GM12864 (cell line): ENCODE measurements at places on chromosomes 2 and 18.

- no peak for DNase-seq
These were observed 24.7 kb upstream of the KCNG2 start for GRCh38 chr18:79772865-79773696.

DNA sequence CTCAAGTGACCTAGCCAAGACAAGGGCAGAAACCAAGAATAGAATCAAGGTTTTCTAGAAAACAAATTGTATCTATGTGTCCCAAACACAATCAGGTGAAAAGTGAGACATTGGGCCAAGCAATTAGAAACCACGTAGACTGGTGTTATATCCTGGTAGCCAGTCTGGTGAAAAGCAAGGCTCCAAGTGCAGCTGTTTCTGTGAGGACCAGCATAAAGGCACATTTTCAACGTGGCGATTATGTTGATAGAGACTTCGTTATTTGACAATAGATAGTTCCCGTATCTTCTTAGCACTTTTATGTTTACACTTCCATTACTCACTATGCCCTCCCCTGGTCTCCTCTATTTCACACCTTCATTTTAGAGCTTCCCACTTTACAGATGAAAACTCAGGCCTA, 103.2 kb upstream of the ZFP36L2 start:
- no peak for DNase-seq

- DNase-seq: no peak
These were observed 2.0 kb downstream of the PHLPP1 start for GRCh38 chr18:62717169-62717924.

DNA sequence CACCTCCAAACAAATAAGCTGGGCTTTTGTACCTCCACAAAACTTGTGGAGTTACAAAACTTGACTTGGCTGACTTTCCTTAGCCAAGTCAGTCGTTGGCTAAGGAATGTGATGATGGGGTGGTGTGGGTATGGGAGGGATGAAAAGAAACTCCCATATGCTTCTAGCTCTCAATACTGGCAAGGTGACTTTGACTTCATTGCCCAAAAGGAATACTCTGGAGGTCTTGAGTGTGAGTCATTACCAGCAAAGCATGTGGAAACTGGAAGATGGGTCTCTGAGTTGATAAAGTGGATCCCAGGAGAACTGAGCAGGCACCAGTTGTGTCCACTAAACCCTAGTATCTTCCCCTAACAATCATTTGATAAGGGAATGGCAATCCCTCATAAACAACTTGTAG, 226.7 kb downstream of the GULP1 start:
- DNase-seq: no peak

GRCh38 chr2:186721956-186722355, 28.1 kb downstream of the FAM171B start:
- DNase-seq: no peak

GRCh38 chr2:6069381-6069780, 377.2 kb downstream of the SOX11 start:
- DNase-seq: no peak

- DNase-seq: no peak
These were observed 4.6 kb downstream of the HOXD1 start for GRCh38 chr2:176193048-176193447.

DNA sequence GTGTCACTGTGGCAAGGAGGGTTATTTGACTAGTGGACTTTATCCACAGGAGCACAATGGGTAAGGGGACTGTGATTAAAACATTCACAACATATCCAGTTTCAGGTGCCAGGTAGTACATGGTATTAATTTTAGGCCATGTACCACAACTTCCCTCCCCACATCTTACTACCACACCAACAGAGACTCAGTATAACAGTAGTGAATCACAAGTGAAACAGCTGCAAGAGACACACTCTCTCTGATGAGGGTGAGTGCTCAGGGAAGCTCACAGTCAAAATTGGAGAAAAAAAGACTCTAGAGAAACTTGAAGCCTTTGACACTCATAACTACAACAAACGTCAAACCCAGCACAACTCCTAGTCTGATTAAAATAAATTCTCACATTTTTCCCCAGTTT, 367.6 kb upstream of the GYPC start:
- DNase-seq: no peak

- no peak for DNase-seq
These were observed 50.1 kb downstream of the THOC1 start for GRCh38 chr18:217532-218336.

DNA sequence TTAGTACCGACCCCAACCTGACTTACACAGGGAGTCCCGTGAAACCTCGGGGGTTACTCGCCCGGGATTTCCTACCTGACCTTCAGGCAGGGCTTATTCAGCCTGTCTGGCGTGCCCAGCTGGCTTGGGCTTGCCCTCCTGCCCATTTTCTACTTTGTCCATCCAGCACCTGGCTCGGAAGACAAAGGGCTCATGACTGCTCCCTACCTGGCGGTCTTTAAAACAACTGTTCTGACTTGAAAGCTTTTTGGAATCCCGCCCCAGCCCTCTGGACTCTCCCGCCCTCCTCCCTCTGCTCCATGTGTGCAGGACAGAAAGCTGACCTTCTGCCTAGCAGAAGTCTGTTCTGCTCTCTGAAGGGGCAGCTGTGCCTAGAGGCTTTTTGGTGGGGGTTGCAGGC, 43.1 kb downstream of the ACKR3 start:
- DNase-seq: no peak

DNA sequence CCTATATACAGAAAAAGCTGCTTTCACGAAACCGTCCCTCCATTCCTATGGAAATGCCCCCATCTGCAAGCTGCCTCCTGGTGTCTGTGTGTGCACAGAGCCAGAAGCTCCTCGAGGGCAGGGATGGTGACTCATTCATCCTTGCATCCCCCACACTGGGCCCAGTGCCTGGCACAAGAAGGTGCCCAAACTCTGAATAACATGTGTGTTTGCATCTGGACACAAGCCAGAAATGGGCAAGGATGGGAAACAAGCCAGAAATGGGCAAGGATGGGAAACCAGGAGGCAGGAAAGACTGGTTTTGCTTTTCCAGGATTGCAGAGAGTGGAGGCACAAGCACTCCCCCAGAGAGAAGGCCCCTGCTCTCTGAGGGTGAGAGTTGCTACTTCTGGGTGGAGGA, 313.9 kb downstream of the CELF4 start:
- DNase-seq: no peak

GRCh38 chr2:65098741-65099140, 31.2 kb downstream of the RAB1A start:
- DNase-seq: no peak

- DNase-seq: no peak
These were observed 19.2 kb downstream of the RNMT start for GRCh38 chr18:13745696-13746095.

DNA sequence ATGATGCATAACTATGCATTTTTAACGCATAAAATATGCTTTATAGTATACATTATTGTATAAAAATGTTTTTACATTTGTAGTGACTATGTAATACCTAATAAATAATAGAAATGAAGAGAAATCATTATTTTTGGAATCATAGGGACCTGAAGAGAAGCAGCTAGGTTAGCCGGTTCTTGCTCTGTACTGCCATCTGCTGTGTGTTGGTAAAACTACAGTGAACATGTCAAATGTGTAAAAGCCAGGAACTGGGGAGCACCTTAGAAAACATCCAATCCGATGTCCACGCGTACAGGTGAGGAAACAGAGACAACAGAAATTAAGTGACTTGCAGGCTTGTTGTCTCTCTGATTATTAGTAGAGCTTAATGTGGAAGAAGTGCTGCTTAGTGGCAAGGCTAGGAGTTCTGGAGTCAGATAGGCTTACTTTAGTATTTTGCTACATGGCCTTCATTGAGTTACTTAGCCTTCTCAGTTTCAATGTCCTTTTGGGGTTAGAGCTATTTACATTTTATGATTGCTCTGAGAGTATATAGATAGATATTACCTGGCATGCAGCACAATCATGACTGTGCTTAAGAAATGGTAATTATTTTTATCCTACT, 386.5 kb downstream of the DLGAP1 start:
- peak; percentile 5 for DNase-seq

DNA sequence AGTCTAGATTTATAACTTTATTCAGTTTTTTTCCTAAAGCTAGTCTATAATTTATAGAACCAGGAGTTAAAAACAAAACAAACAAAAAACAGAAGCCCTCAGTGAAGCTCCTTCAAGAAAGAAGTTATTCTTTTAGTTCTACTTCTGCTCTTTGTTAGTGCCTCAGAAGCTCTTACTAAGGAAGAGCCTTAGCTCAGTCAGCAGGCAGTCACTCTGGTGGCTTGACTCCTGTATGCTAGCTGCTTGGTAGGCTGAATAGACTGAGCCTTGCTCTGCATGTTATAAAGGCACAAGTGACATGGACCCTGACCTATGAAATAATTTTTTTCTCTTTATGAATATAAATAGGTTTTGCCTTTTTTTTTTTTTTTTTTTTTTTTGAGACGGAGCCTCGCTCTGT, 24.8 kb downstream of the NCOA1 start:
- DNase-seq: no peak

DNA sequence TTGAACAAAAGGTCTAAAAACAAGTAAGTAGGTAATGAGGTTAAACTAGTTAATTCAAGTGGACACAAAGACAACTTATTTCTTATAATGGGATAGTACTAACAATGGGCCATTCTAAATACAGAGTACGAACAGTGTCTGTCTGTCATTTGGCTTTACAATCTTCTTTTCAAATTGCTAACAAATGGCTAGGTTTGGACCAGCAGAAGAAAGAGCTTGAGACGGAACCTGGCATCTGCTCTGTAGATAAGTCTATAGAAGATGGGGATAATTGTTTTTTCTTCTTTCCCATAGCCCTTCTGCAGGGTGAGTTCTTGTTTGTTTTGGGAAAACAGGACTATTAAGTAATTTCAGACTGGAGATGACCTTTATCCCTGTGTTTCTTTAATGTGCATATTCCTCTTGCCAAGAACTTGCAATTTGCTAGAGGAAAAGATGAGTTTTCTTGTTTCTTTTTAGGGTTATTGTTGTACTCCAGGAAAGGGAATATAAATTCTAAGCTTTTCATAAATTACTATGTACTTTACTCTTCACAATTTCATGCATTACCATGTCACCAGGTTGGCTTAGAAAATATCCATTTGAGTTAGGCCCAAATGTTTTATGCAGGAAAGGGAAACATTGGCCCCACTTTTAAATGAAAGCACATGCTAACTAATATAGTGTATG, 500.5 kb upstream of the SYT4 start:
- DNase-seq: no peak

- DNase-seq: no peak
These were observed 542.5 kb downstream of the SUCLG1 start for GRCh38 chr2:83916559-83916958.

DNA sequence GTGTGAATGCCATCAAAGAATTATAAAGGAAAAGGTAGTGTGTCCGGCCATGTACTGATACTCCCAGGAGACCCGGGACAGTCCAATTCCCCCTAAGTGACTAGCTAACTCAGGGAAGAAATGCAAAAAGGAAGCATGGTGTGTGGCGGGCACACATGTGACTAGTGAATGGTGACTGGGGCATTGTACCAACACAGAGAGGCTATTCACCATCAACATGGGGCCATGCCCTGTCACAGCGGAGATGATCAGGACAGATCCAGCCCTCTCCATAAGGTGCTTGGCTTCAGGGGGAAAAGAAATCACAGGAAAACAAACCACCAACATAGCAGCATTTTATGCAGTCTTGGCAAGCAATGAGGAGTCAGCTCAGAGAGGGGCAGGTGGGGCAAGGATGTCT, 34.3 kb downstream of the FAM168B start:
- DNase-seq: no peak

DNA sequence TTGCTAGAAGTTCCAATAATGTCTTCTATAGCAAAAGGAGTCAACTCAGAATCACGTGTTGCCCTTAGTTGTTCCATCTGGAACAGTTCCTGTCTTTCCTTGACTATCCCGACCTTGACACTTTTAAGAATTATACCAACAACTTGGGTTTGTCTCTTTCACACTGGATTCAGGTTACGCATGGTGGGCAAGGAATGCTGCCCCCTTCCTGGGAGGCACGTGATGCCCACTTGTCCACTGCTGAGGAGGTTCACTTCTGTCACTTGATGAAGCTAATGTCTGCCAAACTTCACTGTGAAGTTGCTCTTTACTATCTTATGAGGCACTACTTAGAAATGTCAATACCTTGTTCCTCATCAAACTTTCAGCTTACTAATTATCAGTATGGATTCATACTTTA, 5.3 kb downstream of the COX5B start:
- DNase-seq: no peak

DNA sequence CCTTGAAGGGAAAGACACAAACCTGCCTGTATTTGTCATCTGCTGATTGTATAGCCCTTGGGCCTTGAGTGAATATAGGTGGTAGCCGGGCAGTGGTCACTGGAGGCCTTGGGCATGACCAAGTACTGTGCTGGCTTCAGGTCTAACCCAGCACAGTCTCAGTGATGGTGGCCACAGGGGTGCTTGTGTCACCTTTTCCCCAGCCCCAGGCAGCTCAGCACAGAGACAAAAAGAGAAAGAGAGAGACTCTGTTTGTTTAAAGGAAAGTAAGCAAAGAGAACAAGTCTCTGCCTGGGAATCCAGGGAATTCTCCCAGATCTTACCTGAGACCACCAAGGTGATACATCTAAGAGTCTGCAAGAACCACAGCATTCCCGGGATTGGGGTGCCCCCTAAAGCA, 39.4 kb upstream of the INPP4A start:
- no peak for DNase-seq

GRCh38 chr18:11497585-11497984, 111.8 kb upstream of the SLC35G4 start:
- no peak for DNase-seq

DNA sequence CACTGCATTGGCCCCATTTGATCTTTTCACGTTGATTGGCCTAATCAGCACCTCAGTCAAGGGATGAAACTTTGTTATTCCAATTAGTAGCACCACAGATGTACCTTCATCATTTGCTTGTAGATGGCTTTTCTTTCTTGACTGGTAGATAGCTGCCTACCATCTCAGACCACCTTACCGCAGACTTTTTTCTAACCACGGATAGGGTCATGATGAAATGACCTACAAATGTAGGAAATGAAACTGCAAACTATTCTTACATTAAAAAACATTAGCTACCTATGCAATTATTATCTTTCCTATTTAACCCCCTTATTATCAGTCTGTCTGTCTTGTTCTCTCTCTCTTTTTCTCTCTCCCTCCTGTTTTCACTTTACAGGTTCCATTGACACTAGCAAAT, 22.4 kb upstream of the SLC25A52 start:
- DNase-seq: no peak

- DNase-seq: no peak
These were observed 132.0 kb upstream of the BOD1L2 start for GRCh38 chr18:57014772-57015413.

DNA sequence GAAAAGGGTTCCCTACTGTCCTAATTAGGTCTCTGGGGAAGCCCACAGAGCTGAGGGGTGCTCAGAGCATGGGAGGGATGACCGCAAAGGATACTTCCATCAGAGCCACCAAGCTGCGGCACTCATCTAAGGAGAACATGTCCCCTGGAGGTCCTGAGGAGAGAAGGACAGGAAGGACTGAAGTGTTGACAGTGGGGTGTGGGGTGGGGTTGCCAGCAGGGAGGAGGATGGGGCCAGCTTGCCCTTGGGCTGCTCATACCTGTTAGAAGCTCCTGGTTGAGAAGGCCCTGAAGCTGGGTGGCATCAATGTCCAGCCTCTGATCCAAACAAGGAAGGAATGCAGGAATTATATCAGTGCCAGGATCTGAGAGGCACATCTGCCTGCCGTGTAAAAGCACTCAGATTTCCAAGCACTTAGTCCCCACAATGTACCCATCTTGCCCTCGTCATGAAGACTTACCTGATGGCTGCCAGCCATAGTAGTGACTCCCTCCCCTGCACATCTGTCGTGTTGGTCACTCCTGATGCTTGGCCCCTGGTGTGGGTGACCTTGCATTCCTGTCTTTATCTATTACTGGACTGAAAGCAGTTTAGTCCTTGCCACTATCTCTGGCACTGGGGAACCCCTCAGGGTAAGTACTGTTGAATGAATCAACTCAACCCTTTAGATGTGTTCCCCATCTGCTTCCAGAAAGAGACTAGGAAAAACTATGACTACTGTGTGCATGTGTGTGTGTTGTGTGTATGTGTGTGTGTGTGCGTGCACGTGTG, 68.9 kb downstream of the CAPN13 start:
- DNase-seq: no peak
